ENCODE measurements at places on chromosomes 2 and 18.

- DNase-seq, result no peak
Measured at GRCh38 chr2:28414583-28414982, 21.9 kb downstream of the FOSL2 start.

- DNase-seq, result no peak
Measured at GRCh38 chr2:6694555-6694954, 171.2 kb downstream of the CMPK2 start.

DNA sequence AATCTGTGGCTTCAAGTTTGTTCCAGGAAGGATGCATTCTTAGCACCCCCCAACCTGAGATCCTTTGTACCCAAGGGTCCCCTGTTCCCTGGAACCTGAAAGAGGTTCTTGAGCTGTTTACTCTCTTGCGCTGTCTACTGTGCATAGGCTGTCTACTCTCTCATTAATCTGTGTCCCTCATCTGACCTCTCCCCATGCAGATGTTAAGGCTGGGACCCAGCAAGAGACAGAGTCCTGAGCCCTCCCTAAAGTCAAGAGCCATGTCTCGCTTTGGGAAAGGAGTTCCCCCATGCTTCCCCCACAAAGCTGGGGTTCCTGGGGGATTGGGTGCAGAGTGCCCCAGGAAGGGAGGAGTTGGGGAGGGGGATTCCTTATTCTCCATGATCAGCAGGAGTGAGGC is 312.9 kb downstream of the CYP26B1 start:
- no peak for DNase-seq

- DNase-seq, result peak; percentile 10
Measured at GRCh38 chr2:69227716-69228115, 159.3 kb downstream of the GFPT1 start.

DNA sequence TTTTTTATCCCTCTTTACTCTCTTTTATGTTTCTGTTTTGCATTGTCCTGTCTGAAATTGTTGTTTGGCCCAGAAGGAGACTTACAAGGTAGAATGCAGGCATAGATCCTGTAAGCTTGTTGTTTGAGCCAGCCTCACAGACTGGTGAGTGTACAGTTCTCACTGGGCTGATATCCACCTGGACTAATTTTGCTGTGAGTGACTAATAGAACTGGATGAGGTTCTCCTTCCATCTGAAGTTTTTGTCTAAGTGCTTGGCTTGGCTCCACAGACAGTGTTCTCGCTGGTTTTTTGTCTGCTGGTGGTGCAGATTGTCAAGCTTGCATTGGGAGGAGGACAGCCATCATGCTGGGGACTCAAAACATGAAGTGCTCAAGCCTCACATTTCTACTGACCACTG is 495.7 kb downstream of the TSN start:
- no peak for DNase-seq

- DNase-seq, result no peak
Measured at GRCh38 chr2:205596581-205596980, 85.7 kb upstream of the NRP2 start.

DNA sequence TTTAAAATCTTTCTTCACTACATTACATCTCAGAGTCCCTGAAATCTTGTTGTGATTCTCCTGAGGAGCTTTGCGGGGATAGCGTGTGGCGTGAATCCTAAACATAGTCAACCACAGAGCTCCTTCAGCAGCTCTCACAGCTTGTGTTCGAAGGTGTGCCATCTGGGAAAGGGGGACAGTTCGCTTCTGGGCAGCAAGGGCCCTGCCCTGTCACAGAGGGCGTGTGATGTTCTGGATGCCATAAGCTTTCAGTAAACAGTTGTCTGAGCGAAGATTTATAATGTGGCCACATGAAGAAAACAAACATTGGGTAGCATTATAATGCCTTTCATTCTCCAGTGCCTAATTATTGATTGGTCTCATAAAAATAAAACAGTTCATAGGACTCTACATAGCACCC is 172.5 kb downstream of the MYO1B start:
- DNase-seq, result no peak

- no peak for DNase-seq
Measured at GRCh38 chr18:74935434-74935833, 273.5 kb downstream of the PTGR3 start.

- DNase-seq, result no peak
Measured at GRCh38 chr18:48345596-48345995, 63.6 kb downstream of the ZBTB7C start.

DNA sequence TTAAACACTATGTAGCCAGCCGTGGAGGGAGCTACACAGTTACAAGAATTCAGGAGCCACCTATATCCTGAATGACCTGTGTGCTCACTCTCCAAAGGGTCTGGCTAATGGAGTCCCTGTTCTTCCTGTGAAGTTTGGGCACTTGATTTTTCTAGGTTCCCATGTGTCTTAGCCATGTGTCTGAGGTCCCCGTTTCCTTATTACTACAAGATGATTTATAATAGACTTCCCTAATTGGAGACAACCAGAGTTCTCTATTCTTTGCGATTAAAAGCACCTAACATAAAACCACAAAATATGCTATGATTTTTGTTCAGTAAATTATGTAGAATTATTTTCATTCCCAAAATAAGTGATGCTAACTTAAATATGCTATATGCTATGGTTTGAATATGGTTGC is 83.4 kb downstream of the PDK1 start:
- no peak for DNase-seq

- DNase-seq, result no peak
Measured at GRCh38 chr18:66676699-66677098, 72.8 kb upstream of the CDH19 start.

- no peak for DNase-seq
Measured at GRCh38 chr2:121925466-121925865, 170.0 kb downstream of the TSN start.

- no peak for DNase-seq
Measured at GRCh38 chr2:101041413-101041812, 39.3 kb downstream of the RPL31 start.

DNA sequence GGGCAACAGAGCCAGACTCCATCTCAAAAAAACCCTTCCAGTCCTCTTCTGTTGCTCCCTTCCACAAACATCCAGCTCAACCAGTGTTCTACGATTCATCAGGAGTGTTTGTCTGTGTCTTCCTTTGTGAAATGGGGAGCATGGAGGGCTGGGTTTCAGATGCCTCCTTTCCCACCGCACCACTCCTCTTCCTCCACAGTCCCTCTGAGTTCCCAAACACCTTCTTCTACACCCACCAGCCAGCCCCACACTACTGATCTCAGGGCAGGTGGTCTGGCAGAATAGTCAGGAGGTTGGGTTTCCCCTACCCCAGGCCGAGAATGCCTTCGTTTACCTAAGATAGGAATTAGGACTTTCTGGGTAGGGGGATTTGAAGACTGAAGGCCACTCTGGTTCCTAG is 36.9 kb downstream of the NGEF start:
- no peak for DNase-seq

- no peak for DNase-seq
Measured at GRCh38 chr18:10518595-10519255, 7.1 kb upstream of the NAPG start.

DNA sequence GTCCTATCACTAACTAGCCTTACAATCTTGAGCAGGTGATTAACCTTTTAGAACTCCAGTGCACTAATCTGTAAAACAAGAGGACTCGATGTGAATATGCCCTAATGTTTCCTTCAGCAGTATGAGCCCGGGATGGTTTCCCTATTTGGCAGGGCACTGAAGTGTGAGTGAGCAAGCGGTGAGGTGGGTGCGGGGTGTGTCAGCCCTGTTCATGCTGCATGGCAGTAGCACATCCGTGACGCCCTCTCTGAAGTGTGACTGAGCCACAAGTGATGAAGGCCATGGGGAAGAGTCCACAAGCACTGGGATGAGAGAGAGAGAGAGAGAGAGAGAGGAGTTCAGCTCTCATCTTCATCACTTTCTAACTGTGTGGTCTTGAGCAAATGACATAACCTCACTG is 168.7 kb downstream of the SETBP1 start:
- no peak for DNase-seq

GRCh38 chr2:12284037-12284436 is 432.7 kb upstream of the TRIB2 start:
- no peak for DNase-seq

DNA sequence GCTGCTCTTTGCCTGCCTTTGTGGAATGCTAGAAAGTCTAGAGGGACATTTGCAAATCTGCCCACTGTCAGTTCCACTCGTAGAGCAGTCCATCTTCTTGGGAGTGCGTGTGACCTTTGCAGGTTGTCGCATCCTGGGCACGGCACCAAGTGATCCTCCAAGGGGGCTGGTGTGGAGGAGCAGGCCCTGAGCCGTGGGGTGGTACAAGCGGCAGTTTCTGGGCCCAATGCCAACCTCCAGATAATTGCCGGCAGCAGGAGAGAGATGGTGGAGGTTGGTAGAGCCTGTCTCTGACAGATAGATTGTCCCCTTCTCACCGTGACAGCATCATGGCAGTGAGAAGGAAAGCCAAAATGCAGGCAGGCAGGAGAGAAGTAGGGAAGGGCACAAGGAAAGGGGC is 150.7 kb upstream of the SLC14A2 start:
- no peak for DNase-seq

- DNase-seq, result no peak
Measured at GRCh38 chr2:46142546-46143428, 154.4 kb upstream of the EPAS1 start.

DNA sequence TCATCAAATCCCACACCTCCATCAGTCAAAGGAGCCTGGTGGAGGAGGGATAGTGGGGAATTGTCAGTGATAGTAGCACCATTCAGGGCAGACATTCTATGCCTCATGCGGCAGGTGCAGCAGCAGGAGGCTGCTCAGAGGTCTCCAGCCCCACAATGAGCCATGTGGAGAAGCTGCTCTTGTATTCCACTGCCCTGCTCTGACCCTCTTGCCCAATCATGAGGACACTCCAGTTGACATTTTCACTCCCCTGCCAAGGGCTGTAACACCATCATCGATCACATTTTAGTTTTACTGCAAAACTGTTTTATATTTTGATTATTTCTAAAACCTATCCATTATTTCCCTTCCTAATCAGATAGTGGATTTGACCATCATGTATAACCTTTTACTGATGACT is 487.6 kb upstream of the KLHL29 start:
- DNase-seq, result no peak

- no peak for DNase-seq
Measured at GRCh38 chr2:94987074-94988020, 38.2 kb upstream of the MAL start.

GRCh38 chr18:78770823-78771139 is 208.8 kb upstream of the SALL3 start:
- no peak for DNase-seq

DNA sequence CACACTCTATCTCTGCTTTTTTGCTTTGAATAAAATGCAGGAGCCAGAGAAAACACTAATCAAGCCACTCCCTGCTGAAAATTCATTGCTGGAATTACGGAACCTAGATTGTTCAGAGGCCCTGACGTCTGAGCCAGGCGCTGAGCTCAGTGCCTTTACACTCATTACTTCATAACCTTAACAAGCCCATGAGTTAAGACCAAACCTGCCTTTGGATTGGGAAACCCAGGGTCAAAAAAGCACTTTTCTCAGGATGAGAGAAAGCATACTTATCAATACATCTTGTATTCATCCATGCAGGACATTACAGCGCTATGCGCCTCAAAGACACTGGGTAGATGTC is 762 bp downstream of the INO80C start:
- no peak for DNase-seq

DNA sequence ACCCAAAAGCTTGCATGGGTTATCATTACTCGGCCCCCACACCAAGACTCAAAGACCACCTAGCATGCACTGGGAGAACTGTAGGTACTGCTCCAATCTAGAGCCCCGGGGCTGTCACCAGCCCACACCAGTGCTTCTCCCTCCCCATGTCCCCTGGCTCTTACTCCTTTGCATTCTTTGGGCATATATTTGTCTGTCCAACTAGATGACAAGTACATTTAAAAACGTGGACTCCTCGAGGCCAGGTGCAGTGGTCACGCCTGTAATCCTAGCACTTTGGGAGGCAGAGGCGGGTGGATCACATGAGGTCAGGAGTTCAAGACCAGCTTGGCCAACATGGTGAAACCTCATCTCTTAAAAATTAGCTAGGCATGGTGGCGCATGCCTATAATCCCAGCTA is 7.8 kb downstream of the AFG3L2 start:
- no peak for DNase-seq

DNA sequence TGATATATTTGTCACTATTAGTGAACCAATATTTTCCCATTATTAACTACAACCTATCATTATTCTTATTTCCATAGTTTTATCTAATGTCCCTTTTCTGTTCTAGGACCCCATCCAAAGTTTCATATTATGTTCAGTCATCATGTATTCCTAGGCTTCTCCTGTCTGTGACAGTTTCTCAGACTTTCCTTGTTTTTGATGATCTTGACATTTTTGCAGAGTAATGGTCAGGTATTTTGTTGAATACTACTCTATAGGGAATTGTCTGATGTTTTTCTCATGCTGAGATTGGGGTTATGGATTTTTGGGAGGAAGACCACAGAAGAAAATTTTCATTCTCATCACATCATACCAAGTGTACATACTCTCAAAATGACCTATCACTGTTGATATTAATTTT is 684.6 kb downstream of the PLCL1 start:
- DNase-seq, result no peak

GRCh38 chr2:207296265-207296948 is 130.7 kb upstream of the KLF7 start:
- DNase-seq, result no peak

DNA sequence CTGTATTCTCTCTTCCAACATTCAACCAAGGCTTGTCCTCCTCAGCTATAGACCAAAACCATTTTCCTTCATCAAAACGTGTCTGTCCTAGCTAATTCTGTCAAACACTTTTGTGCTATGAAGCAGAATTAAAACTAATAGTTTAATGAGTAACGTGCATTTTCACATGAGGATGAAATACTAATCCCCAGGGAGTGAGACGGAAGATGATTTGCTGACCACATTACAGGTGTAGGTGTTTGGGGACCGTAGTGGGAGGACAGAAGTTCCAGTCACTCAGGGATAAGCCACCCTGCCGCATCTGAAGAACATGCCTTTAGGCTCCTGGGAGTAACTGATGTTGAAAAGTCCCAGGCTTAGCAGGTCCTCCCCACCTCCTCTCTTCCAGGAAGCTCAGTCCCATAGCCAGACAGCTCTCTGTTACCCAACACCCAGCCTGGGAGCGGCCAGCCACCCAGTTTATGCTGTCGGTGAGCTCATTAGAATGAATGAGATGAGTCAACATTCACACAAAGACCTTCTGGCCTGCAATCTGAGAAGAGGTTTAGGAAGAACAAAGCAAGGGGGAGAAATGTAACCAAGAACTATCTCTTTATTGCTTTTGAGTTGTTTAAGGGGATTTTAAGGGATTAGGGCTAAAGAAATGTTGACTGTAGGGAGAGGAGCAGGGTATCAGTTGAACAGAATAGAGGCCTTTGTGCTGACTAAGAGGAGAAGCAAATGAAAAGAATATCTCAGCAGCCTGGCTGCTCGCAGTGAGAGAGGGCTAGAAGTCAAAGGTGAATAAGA is 122.5 kb downstream of the FOXI3 start:
- DNase-seq, result no peak

Measured in stimulated activated effector memory CD8-positive, alpha-beta T cell treated with anti-CD3 and anti-CD28 coated beads, Interleukin-12 subunit alpha, Interleukin-12 subunit beta, amount 100 ng/mL, for 72 hours (primary cell).